ENCODE measurements at places on chromosomes 1 and 21.
A peak's percentile ranks its signal among the peaks of the same experiment; 100 is the strongest.

DNA sequence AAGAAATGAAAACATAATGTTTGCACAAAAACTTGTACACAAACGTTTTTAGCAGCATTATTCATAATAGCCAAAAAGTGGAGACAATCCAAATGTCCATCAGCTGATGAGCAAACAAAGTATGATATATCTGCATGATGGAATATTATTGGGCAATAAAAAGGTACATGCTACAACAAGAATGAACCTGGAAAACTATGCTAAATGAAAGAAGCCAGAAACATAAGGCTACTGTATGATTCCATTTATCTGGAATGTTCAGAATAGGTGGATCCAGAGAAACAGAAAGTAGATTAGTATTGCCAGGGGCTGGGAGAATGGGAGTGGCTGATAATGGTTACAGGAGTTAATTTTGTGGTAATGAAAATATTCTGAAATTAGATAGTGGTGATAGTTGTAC is 19.0 kb downstream of the FBXO28 start:
- DNase-seq, result no peak

GRCh38 chr1:15882665-15883064 is 35.2 kb downstream of the SPEN start:
- DNase-seq, result no peak

DNA sequence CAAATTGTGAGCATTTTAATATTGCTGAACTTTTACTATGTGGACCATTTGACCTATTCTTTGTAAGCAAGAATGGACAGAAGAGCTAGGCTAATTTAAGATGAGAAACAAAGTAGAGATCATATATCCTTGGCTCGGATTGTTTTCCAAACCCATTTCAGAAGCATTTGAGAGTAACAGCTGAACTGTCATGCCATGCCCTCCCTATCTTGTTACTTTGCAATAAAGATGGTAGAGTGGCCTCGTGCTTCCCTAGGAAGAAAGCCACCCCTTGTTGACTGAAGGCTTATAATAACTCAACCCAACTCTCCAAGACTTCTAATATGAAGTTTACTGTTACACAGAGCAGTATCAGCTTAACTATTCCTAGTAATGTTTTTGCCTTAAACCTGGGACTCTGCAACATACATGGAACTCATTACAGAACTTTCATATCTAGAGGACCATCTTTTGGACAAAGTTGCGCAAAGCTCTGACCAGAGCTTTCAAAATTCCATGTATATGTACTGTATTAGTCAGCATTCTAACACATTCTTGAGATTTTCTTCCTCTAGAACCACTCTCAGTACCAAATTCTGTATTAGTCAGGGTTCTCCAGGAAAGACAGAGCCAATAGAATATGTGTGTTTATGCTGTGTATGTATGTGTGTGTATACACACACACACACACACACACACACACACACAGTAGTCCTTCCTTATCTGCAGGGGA is 68.7 kb downstream of the ADAMTS1 start:
- no peak for DNase-seq

DNA sequence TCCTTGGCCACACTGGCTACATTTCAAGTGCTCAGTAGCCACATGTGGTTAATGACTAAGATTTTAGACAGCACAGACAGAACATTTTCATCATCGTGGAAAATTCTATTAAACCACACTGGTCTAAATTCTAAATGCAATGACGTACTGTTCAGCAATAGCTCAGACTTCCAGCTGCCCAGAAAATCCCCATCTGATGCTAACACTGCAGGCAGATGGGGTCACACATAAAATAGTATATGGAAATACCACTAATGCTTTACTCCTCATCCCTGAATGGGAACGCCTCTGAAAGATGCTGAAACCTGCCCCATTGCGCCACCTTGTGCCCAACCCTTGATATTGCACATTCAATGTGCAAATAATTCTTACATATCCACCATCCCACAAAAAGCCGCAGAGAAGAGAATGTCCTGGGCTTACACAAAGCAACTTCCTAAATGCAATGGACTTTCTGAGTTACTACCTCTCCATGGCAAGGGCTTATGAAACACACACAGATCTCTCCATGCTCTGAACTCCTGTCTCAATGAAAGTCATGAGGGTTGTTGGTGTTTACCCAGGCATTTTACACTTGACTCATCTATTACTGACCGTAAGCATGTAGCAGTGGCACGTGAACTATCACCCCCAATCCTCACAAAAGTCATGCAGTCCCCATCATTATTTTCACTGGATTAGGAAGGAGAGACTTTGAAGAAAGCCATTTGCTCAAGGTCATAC is 20.3 kb upstream of the SLC5A9 start:
- DNase-seq, result peak; percentile 67
